ENCODE measurements at places on chromosomes 12 and 14. TPM values are rescaled to one million over a fixed set of nuclear protein-coding genes. Genes with fewer than 3 reads are reported as not detected.

The FLVCR2 gene
- 6.2 TPM for total RNA-seq

The HOXC5 gene
- total RNA-seq, result 4.0 TPM

The RNASE7 gene
- total RNA-seq, result 0.18 TPM

The TBPL2 gene
- not detected for total RNA-seq

The ANO4 gene
- total RNA-seq, result 0.76 TPM

The EML1 gene
- 46.6 TPM for total RNA-seq

The IL26 gene
- total RNA-seq, result not detected

The CLEC1B gene
- 1.1 TPM for total RNA-seq

The HSPA2 gene
- total RNA-seq, result 47.2 TPM

The CLEC7A gene
- total RNA-seq, result 4.7 TPM

The KRT74 gene
- total RNA-seq, result not detected

The FOXN4 gene
- 0.29 TPM for total RNA-seq

The ADSS1 gene
- total RNA-seq, result 31.2 TPM

The CPM gene
- 28.6 TPM for total RNA-seq

The SLC38A4 gene
- total RNA-seq, result 8.8 TPM

The AP4S1 gene
- 14.2 TPM for total RNA-seq

The AQP2 gene
- total RNA-seq, result 339 TPM

The DPF3 gene
- 7.2 TPM for total RNA-seq

The ARHGEF25 gene
- total RNA-seq, result 29.2 TPM

The TAC3 gene
- total RNA-seq, result 1.6 TPM

The PUS7L gene
- 18.3 TPM for total RNA-seq

The RERG gene
- 40.5 TPM for total RNA-seq

The DLK1 gene
- total RNA-seq, result 170 TPM

The KRT71 gene
- total RNA-seq, result 0.29 TPM

The SYCP3 gene
- total RNA-seq, result 0.12 TPM

The CCDC196 gene
- not detected for total RNA-seq

The ARF6 gene
- 63.1 TPM for total RNA-seq

The KLRF1 gene
- 0.70 TPM for total RNA-seq

The VASH1 gene
- 25.0 TPM for total RNA-seq

The HHIPL1 gene
- 3.4 TPM for total RNA-seq

The WIF1 gene
- total RNA-seq, result 1.9 TPM

The GLS2 gene
- total RNA-seq, result 2.2 TPM

The ACOT4 gene
- total RNA-seq, result 2.4 TPM

The PARPBP gene
- total RNA-seq, result 11.2 TPM

The GARIN6 gene
- total RNA-seq, result not detected

The HOXC12 gene
- not detected for total RNA-seq

The ASB2 gene
- total RNA-seq, result 14.4 TPM

The PSMA6 gene
- 148 TPM for total RNA-seq

The KRT2 gene
- not detected for total RNA-seq
